ENCODE measurements at places on chromosomes 1 and 21.

DNA sequence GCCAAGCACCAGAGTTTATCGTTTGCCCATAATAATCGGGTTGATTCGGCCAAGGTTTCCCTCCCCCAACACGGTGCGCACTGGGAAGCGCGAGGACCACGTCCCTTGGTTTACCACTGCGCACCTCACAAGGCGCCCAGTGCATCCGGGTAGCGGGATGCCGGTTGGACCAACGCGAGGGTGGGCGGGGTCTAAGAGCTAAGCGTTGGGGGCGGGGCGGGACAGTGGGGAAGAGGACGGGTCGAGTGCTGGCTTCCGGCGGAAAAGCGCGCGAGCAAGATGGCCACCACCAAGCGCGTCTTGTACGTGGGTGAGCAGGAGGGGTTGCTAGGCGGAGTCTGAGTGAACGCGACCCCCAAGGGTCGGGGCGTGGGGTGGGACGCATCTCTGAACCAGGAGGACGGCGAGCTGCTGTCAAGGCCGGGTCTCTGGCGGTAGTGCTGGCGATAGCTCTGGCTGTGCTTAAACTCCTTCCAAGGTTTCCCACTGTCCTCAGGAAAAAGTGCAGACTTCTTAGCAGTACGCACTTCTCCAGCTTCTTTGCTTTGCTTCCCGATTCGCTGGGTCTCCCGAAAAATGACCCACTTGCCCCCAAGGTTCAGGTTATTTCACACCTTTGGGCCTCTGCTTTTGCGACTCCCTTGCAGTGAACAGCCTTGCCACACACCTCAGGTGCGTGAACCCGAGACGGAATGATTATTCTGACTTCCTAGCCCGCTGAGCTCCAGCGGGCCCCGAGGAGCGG, at the start of gene PPIE:
PPIE (plus strand) TSS at position 261 of the 745 bp plus-strand sequence; CDS start at position 280, 19 bp downstream.
- peak; percentile 86 for DNase-seq

DNA sequence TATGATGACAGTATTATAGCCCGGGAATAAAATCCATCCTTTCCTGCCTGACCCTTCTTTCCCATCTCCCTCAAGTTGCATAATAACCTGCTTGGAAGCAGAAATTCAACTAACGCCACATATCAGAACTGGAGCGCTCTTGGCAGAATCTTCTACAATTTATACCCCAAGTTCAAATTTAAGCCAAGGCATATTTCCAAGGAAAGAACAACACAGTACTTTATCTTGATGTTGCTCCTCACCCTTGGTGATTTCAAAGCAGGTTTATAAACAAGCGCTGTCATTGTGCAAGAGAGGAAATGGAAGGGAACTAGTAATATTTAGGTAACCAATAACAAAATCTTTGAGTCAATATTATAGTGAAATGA, 38.0 kb upstream of the PTGFRN start:
- DNase-seq, result no peak

DNA sequence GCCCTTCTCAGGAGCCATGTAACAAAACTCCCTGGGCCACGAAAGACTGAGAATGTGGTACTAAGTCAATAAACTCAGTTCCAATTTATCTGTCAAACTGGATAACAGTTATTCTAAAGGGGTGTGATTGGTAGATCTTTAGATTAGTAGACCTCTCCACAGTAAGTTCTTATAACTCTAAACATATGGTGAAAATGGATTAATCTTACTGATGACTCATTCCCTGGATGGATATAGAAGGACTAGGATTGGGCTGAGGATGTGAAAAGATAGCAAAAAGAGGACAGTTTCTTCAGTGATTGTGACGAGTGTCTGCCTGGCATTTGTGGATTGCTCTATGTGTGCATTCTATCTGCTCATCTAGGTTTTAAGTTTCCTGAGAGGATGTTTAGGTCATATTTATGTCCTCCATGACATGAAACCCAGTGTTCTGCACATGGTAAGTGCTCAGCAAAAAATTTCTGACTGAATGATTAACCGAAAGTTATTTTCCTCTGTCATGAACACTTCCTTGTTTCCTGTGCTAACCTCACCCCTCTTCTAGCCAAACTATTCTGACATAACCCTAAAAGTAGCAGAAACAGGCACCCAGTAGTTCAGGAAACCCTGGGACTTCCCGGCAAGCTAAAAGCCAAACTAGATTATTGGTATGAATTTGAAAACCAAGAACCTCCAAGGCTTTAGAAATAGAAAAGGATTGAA, 397.5 kb upstream of the PLXNA2 start:
- no peak for DNase-seq

GRCh38 chr1:201557572-201557958, 18.6 kb downstream of the NAV1 start:
- peak; percentile 62 for DNase-seq

- no peak for DNase-seq
Observed at GRCh38 chr1:173408886-173409285, 68.2 kb upstream of the PRDX6 start.

All from mesenchymal stem cell (in vitro differentiated cells and primary cell).